NT2/D1 (cell line): ENCODE measurements at places on chromosomes 3 and 15.

- no peak for DNase-seq
Measured at GRCh38 chr3:159821736-159822135, 166.9 kb upstream of the IL12A start.

DNA sequence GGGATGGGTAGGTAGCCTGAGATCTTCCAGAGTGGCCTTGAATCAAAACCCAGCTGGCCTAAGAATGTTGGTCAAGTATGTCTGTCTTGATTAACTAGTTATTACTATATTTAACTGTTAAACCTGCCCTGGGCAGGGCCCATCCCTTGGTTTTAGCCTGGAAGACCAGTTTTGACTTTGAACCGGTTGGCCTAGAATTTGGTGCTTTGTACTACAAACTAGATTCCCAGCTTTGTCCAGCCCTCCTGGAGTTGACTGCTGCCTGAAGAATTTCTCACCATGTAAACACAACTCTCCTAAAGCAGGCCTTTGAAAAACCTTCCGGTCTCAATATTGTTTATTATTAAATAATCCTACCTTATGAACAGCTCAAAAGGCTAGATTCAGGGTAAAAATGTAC, 16.0 kb downstream of the C15orf62 start:
- no peak for DNase-seq

DNA sequence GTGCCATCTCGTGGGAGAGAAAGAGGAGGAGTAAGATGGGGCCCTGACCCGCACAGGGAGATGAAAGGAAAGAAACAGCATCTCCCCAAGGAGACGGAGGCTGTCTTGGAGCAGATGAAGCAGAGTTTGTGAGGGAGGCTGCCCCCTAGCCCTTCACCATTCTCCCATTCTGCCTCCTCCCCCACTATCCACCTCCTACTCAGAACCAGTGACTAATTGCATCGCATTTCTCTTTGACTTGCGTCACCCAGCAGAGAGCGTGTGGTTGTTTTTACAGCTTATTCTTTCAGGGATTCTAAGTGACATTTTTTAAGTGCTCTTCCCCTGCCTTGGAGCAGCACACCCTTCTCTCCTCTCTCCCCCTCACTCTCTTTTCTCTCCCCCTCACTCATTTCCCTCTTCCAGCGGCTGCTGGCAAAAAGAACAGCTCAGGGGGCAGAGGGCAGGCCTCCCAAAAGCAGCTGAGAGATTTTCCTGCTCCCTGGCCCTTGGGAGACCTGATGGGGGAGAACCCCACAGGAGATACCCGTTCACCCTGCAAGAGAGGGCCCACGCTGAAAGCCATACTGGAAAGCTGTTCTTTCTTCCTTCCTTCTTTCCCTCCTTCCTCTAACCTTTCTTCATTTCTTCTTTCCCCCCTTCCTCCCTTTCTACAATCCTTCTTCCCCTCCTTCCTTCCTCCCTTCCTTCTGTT, 91.8 kb downstream of the MRPL46 start:
- peak; percentile 35 for DNase-seq

- no peak for DNase-seq
Measured at GRCh38 chr3:151101270-151101969, 16.0 kb downstream of the MED12L start.

GRCh38 chr3:130841357-130841756, 52.5 kb upstream of the ATP2C1 start:
- DNase-seq = no peak

GRCh38 chr3:124325248-124325647, 333.3 kb upstream of the ROPN1 start:
- DNase-seq = no peak

- no peak for DNase-seq
Measured at GRCh38 chr3:57194641-57195040, 5.1 kb downstream of the HESX1 start.

DNA sequence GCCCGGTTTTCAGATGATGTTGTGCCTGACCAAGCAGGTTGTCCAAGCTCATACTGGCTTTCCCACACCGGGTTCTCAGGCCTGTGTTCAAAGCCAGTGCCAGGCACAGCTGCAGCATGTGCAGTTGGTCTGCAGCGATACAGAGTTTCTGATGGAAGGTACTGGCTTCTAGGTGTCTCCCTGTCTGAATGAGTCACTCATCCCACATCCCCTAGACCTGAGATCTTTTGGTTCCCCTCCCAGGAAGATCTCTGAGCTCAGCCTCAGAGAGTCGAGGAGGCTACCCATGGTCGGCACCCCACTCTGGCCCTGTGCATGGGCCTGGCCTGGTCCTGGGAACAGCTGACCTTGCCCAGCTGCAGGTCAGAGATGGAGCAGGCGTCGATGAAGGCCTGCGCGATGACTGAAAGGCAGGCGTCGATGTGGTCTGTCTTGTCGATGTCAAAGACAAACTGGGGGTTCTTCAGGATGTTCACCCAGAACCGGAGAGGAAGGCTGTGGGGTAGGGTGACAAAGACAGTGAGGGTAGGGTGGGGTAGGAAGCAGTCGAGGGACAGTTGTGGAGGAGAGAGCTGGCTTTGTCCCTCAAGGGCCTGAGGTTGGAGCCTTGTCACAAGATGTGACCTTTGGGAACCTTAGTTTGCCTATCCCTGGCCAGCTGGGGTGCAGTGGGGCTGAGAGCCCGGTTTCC, 15.3 kb downstream of the H1-8 start:
- no peak for DNase-seq

DNA sequence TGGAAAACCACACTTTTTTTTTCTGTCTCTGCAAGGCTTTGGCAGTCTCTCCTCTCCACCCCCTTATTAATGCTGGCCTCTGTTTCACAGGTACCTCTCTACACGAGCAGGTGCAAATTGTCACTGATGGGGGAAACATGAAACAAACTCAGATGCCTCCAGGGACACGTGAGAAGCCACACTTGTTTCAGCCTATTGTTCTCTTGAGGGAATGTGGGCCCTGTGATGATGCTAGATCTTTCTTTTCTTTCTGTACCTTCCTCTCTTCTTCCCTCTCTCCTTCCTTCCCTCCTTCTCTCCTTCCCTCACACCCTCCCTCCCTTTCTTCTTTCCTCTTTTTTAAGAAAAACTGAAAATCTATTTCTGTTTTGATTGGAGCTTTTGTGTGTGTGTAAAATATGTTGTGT, 5.7 kb upstream of the BLM start:
- DNase-seq = no peak

GRCh38 chr3:37935756-37936666, 54.6 kb upstream of the VILL start:
- peak; percentile 90 for DNase-seq

- DNase-seq = no peak
Measured at GRCh38 chr3:71087143-71088018, 496.1 kb downstream of the FOXP1 start.

DNA sequence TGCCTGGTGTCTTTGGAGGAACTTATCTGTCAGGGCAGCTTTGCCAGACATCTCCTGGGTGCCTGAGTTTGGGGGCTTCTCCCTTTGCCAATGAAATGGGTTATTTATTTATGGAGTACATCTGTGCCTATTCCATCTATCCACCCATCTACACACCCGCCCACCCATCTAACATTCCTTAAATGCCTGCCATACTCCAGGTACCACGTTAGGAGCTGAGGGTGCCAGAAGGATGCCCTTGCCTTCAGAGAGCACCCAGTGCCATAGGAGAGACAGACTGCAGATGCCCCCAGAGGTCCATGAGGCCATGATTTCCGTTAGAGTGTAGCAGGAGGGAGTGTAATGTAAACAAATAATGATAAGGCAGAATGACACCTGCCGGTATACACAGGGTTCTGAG, 21.8 kb upstream of the KIF23 start:
- no peak for DNase-seq

DNA sequence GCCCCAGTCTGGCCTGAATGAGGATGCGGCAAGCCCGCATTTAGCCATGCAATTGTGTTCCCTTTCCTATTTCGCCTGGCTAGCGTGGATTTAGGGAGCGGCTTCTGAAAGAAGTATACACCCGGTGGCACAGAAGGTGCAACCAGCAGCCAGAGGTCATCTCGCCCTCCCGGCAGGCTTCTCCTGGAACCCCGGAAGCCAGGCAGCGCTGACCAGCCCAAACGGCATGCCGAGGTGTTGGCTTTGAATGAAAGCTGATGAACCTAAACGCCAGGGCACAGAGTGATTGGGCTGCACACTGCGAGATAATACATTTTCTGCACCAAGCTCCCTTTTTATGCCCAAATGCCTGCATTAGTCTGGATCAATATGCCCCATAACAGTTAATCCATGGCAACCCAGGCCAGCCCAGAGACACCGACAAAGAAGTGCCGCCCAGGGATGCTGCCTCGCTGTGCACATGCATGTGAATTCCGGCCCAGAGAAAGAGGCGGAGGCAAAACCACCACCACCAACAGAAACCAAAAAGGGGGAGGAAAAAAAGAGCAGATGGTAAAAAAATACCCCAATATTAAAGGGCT, 1.4 kb downstream of the SRGAP3 start:
- no peak for DNase-seq

DNA sequence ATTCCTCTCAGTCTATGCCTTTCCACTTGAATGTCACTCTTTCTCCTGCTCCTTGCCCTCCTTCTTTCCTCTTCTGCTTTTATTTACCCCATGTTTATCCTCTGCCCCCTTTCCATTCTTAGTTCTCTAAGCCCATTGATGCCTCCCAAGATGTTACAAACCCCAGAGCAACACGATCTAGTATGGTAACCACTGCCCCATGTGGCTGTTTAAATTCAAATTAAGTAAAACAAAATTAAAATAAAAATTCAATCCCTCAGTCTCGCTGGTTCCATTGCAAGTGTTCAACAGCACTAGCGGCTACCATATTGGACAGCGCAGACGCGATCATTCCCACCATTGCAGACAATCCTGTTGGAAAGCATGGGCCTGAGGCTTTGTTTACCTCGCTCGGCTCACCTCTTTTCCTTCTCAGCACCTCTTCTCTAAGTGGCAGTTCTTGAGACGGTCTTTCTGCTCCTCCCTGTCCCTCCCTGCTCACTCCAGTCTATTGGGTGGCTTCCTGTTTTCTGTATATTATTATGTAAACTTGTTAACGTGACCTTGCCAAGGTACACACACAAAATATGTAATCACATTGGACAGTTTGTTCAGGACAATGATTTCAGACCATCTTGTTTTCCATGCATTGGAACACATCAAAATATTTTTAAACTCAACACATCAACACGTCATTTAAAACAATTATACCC, 21.8 kb upstream of the CA12 start:
- DNase-seq = no peak

- peak; percentile 82 for DNase-seq
Measured at GRCh38 chr3:64224826-64225610, at the start of gene PRICKLE2. Gene PRICKLE2, minus strand, starts transcription at chr3:64225466. Its CDS starts 26,539 bp downstream, at chr3:64198927.

DNA sequence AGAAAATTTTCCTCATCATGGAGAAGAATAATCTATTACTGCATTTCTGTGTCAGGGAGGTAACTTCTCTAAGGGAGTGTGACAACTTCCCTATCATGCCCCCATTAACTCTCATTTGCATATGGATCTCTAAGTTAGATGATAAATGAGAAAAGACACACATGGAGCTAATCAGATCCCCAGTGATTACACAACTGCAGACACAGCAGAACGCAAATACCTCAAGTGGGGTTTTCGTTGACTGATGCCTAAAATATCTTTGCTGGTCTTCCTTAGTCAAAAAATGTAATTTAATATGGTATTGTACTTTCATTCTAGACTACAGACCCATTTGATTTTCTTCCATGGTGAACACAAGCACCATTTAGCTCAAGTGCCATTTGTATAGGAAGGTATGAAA, 630.5 kb downstream of the TBL1XR1 start:
- DNase-seq = no peak

DNA sequence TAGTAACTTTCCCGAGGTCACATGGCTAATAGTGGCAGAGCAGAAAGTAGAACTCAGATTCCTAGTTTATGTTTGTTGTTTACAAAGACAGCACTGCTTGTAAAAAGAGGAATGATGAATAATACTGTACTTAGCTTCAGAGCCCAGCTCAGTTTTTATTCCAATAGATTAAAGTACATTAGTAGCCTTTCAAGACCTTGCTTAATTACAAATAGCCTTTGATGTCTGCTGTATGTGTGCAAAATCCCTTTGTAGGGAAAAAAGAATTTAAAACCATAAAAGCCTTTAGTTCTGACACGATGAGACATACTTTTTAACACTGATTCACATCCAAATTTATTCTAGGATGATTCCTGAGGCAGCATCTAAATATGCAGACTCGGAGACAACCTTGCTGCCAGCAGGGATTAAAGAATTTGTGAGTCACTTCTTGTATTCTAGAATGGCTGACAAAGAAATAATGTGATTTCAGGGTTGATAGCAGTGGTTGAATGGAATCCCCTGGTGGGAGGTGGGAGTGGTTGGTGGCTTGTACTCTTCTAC, 324.2 kb upstream of the TGFBR2 start:
- peak; percentile 78 for DNase-seq

DNA sequence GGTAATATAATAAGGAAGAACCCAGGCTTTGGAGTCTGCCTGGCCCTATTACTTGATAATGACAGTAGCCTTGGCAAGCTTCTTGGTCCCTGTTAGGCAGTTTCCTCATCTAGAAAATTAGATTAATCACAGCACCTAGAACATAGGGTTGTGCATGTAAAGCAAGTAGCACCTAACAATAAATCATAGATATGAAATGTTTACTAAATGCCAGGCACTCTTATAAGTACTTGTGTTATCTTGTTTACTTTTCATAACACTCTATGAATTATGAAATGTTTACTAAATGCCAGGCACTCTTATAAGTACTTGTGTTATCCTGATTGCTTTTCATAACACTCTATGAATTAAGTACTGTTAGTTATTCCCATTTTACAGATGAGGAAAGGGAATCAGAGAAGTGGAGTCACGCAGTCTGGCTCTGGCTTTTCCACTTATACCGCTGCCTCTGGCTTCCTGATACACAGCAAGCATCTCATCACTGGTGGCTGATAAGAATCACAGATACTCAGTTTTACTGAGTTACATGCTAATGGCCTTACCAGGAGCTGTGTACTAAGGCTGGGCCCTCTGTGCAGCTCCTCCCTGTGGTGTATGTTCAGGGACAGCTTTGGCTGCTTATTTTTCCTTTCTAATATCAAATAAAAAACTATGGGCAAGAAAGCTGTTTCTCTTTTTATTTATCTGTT, 123.4 kb downstream of the FEZF2 start:
- no peak for DNase-seq

DNA sequence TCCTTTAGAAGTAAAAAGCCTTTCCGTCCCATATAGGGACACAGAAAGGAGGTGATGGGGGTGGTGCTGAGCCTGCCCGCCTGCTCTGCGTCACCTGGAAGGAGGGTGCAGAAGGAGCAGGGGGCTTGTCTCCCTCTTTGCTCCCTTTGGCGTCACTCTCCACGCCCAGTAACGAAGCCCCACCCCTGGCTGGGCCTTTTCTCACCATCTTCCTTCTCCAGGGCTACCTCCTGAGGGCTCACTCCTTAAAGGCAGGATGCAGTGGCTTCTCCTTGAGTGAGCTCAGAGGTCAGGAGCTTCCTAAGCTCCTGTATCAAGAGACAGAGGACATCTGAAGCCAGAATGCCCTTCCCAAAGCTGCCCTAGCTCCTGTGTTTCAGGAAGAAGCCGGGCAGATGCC, 31.5 kb downstream of the SLCO3A1 start:
- DNase-seq = no peak
